ENCODE measurements at places on chromosomes 3 and 15. TPM values are rescaled to one million over a fixed set of nuclear protein-coding genes. Genes with fewer than 3 reads are reported as not detected.

DNA sequence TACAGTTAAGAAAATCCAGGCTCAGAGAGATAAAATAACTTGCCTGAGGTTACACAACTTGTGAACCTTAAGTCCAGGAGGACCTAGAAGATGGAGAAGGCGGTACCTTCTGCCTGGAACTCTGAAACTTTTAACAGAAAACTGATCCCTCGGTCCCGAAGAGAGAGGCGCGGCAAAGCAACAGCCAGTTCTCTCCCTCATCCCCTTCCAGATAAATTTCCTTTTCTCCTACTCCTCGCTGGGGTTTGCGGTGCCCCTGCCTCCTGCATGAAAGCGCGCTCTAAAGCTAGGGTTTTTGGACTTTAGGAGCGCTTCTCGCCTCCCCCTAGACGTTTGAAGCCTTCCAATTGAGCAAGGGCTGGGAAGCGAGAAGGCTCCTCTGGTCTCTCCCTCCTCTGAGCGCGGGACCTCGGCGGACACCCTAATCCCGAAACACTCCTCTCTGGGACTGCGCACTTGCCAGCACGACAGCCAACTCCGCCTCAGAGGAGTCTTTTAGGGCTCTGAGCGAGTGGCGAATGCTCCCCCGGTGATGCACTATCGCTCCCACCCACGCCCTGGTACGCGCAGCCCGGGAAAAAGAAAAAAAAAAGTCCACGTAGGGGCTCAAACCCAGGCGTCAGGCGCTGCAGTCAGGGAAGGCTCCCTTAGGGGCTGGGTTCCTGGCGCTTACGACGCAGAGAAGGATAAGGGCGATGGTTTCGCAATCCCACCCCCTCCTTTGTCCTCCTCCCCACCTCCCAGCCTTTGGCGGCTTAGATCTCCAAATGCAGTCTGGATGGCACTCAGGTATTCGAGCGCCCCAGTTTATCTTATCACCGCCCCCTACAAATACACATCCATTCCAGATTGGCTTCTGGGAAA lies 7.9 kb upstream of the EOMES start:
- peak; percentile 54 for DNase-seq

- DNase-seq, result peak; percentile 24
Observed at GRCh38 chr15:49895347-49896223, 223.4 kb downstream of the ATP8B4 start.

DNA sequence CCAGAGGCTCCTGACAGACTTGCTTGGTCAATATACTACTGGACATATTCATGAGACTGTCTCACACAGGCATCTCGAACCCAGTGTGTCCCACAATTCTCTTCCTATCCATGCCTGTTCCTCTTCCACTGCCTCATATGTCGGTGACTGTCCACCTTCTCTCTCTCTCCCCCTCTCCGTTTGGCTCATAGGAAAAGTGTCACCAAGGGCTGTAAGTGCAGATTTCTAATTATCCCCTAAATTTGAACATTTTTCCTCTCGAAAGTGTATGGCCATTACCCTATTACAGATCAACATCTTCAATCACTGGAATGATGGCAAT lies 22.5 kb upstream of the MUC20 start:
- no peak for DNase-seq

DNA sequence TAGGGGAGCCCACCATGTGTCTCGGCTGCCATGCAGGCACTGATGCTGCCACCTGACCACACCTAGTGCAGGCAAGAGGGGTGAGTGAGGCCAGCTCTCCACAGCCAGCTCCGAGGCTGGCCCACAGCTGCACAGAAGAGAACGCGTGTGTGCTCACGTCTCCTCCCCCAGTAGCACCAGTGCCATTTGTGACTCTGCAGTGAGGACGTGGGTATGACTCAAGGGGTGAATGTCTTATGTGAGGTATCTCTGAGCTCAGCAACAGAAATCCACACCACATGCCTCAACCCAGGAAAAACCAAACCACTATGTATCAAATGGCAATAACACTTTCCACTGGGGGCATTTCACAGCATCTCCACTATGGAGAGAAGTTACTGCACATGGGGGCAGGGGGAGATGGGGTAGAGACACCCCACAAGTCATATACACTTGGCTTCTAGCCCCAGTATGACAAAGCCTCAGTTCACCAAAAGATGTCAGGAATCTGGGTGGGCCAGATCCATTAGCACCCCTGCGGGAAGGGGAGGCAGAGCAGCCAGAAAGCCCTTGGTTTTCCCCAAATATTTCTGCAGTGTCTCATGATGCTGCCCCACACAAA lies 87.6 kb downstream of the LRIG1 start:
- DNase-seq, result no peak

GRCh38 chr3:70488131-70488530 lies 175.7 kb upstream of the MDFIC2 start:
- DNase-seq, result no peak

GRCh38 chr15:101010781-101011180 lies 91.6 kb downstream of the LRRK1 start:
- no peak for DNase-seq

GRCh38 chr15:55289011-55289745 lies 435 bp downstream of the RAB27A start:
- peak; percentile 22 for DNase-seq

GRCh38 chr3:185029086-185029485 lies 123.8 kb downstream of the C3orf70 start:
- no peak for DNase-seq

Gene ERICH6
- 0.55 TPM for polyA plus RNA-seq

Gene GRK7
- polyA plus RNA-seq, result not detected

Gene TGM4
- polyA plus RNA-seq, result not detected

Gene NBEAL2
- polyA plus RNA-seq, result 7.8 TPM

Gene OXNAD1
- polyA plus RNA-seq, result 38.2 TPM
